Germinal center (tissue), 1 donor: ENCODE measurements at places on chromosomes 2 and 18.

DNA sequence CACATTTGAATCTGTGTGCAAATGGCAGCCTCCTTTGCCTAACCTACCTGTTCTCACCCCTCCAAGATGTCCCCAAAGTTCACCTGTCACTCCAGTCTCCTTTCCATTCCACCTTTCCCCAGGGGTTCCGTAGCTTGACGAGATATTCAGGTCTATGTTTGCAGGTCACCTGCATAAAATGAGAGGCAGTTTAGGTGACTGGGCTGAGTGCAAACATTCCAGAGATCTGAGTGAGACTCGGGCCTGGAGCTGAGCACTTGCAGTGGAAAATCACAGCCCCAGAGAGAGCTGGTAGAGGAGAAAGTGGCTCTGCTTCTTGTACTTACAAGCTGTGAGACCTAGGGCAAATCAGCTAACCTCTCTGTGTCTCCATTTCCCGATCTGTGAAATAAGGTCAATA lies 20.1 kb downstream of the CAPN14 start:
- no peak for DNase-seq

DNA sequence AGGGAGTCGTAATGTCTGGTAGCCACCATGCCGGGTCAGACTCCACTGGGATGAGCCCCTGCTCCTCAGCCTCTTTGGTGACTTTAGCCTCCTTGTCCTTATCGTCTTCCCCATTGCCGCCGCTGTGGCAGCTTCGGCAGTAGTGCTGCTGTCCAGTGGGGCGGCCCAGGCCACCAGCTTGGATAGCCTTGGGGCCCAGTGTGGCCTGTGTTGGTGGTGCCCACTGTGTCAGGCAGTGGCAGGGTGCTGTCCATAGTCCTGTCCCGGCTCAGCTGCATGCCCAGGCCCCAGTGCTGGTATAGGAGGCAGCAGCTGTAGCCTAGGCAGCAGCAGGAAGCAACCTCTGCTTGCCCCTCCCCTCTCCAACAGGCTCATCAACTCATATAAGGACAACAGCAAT lies 197.1 kb upstream of the RAB12 start:
- no peak for DNase-seq

- DNase-seq = no peak
These were observed 240.8 kb upstream of the PIK3C3 start for GRCh38 chr18:41713969-41714825.

DNA sequence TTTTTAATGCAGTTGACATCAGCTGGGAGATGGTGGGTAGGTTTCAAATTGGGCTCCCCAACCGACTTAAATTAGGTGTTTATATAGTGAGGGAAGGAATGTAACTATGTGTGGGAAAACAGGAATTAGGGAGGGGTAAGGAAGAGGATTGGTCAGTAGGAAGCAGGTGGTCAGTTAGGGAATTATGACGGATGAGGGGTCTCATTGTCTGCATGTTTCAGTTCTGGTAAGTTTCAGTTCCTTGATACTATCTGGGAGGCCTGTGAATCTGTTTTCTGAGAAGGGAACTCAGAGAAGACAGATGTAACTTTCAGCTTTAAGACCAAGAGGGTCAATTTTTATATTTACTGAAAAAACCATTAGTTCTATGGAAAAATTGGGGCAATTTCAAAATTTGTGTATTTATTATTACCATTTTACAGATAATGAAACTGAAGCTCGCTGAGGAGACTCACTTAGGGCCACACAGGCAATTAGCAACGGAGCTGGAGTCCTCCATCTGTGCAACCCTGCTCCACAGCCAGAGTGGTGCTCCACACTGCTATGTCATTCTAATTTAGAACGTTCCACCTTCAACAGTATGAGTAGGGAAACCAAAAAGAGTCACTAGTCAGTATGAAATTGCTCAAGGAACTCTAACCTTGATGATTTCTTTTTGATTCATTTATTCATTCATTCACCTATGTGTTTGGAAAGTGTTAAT lies 36.0 kb upstream of the CCDC195 start:
- DNase-seq = peak; percentile 19
